Tibial artery (tissue), 4 donors: ENCODE measurements at places on chromosomes 5 and 9.

GRCh38 chr9:23117616-23118015 lies 671.0 kb downstream of the DMRTA1 start:
- no peak overlapping the region for H3K4me3 ChIP-seq
- no peaks in the 10 kb centered on the region for H3K36me3 ChIP-seq
- DNase-seq, result no peak
- no peak overlapping the region for H3K27ac ChIP-seq
- H3K27me3 ChIP-seq, result no peaks in the 10 kb centered on the region
- no peaks in the 10 kb centered on the region for H3K4me1 ChIP-seq

- H3K4me3 ChIP-seq, result no peak overlapping the region
- no peaks in the 10 kb centered on the region for H3K27me3 ChIP-seq
- H3K4me1 ChIP-seq, result no peaks in the 10 kb centered on the region
- H3K36me3 ChIP-seq, result no peaks in the 10 kb centered on the region
Measured at GRCh38 chr9:107064378-107064777, 201.4 kb downstream of the ZNF462 start.

GRCh38 chr9:81737871-81738507 lies 48.6 kb upstream of the TLE1 start:
- peak; percentile 74 for DNase-seq
- no peaks in the 10 kb centered on the region for H3K27me3 ChIP-seq
- no peaks in the 10 kb centered on the region for H3K36me3 ChIP-seq
- H3K27ac ChIP-seq, result peak overlapping the region; percentile 9
- no peak overlapping the region for H3K4me3 ChIP-seq

GRCh38 chr5:22908129-22908528 lies 55.0 kb upstream of the CDH12 start:
- H3K36me3 ChIP-seq, result no peaks in the 10 kb centered on the region
- no peak overlapping the region for H3K4me3 ChIP-seq
- no peak for DNase-seq

DNA sequence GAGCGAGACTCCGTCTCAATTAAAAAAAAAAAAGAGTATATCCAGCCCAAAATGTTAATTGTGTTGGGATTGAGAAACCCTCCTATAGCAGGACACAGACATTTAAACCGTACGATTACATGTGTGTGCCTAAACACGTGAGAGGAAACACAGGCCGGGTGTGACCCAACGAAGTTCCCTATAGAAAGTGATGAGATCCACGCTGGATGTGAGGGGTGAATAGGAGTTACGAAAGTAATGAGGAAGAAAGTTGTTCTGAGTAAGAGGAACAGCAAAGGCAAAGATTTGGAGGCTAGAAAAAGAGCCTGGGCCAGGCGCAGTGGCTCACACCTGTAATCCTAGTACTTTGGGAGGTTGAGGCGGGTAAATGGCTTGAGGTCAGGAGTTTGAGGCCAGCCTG lies 13.6 kb downstream of the NAIF1 start:
- peak; percentile 74 for DNase-seq
- H3K27me3 ChIP-seq, result no peaks in the 10 kb centered on the region
- H3K27ac ChIP-seq, result no peak overlapping the region
- H3K4me1 ChIP-seq, result peaks cover 27% of the 10 kb centered on the region
- H3K4me3 ChIP-seq, result no peak overlapping the region
- H3K36me3 ChIP-seq, result no peaks in the 10 kb centered on the region

DNA sequence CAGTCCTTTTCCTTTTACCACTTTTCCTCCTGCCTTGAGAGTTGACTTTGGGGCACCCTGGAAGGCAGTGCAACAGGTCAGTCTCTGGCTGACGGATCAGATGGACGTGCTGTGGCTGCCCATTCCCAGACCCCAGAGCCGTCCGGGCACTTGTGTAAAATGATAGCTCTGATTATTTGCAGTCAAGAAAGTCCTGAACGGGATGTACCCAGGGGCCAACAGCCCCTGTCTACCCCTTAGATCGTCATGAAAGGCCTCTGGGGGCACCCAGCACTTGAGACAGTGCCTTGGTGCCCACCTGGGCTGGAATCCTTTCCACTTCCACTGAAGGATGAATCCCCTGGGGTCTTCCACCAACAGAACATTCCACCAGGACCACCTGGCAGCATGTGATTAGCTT lies 17.7 kb upstream of the ANGPTL2 start:
- no peak for DNase-seq
- H3K4me1 ChIP-seq, result no peaks in the 10 kb centered on the region
- H3K4me3 ChIP-seq, result no peak overlapping the region
- no peaks in the 10 kb centered on the region for H3K36me3 ChIP-seq
- no peaks in the 10 kb centered on the region for H3K27me3 ChIP-seq

DNA sequence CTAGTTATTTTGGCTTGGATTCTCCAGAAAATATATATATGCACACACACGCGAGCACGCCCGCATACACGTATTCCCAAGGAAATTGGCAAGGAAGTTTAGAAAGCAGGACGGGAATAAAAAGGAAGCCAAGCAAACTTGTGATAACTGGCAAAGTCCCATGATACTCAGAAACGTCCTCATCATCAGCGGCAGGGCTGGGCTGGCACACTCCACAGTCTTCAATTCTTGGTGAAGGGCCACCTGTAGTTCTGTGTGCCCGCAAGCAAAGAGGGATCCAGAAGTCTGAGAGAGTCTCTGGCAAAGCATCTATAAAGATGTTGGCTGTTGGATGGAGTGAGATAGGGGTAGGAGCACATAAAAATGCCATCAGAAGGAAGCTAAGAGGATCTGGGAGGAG lies 289.3 kb upstream of the CTNND2 start:
- no peaks in the 10 kb centered on the region for H3K27me3 ChIP-seq
- H3K27ac ChIP-seq, result no peak overlapping the region
- H3K36me3 ChIP-seq, result no peaks in the 10 kb centered on the region
- no peaks in the 10 kb centered on the region for H3K4me1 ChIP-seq
- no peak for DNase-seq

- DNase-seq, result no peak
- no peak overlapping the region for H3K4me3 ChIP-seq
- no peaks in the 10 kb centered on the region for H3K4me1 ChIP-seq
- H3K27ac ChIP-seq, result no peak overlapping the region
- H3K27me3 ChIP-seq, result no peaks in the 10 kb centered on the region
- H3K36me3 ChIP-seq, result no peaks in the 10 kb centered on the region
Measured at GRCh38 chr5:32317041-32317440, 4.3 kb upstream of the MTMR12 start.

DNA sequence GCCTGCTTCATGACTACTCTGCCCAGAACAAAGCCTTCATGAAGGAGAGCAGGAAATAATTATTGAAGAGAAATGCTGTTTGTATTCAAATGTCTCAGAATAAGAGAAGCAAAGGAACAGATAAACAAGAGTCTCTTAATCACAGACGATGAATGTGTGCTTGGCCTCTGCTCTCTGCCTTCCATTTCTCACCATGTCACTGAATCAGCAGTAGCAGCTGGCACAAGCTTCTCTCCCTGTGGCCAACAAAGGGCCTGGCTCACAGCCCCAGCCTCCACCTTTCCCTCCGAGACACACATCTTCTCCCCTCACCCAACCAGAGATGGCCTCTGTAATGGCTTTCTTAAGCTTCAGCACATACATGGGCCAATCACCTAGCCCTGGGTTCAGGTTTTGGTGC lies 128.1 kb upstream of the SLIT3 start:
- peak overlapping the region; percentile 72 for H3K27ac ChIP-seq
- peaks cover 60% of the 10 kb centered on the region for H3K4me1 ChIP-seq

- no peaks in the 10 kb centered on the region for H3K4me1 ChIP-seq
- no peak for DNase-seq
- no peak overlapping the region for H3K4me3 ChIP-seq
- H3K27ac ChIP-seq, result no peak overlapping the region
Measured at GRCh38 chr5:31427013-31427723, 104.7 kb downstream of the DROSHA start.

DNA sequence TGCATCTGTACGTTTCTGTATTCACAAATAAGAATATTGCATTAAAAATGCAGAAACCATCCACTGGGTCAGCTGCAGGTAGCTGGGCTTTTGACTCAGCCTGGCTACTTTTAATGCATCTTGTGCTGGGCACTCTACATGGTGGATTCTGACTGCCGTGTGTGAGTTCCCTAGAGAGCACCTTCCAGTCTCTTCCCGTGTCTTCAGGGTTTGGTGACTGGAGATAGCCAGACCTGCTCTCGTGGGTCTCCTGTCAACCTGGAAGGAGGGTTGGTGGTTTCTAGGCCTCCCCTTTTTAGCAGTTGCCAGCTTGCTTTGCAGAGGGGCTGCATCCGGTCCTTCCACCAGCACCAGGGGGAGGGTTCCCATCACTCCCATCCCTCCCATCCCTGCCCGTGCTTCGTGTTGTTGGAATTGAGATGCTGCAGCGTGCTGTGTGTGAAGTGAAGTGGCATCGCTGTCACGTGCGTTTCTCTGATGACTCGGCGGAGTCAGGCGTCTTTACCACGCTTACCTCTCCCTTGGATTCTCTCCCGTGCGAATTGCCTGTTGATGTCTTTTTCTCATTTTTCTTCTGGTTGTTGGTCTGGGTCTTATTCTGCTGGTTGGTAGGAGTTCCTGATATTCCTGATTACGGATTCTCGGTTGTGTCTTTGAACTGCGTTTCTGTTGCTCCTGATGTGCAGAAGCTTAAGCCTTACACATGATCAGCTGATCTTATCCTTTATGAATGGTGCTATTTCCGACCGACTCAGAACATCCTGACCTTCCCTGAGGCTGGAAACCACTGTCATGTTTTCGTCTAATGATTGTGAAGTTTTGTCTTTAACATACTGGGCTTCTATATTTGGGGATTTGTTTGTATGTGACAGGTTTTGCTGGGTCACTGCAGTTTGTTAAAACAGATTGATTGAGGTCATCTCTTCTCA lies 16.9 kb downstream of the FBXW5 start:
- peak overlapping the region; percentile 87 for H3K27ac ChIP-seq
- H3K27me3 ChIP-seq, result no peaks in the 10 kb centered on the region
- H3K4me1 ChIP-seq, result peaks cover 66% of the 10 kb centered on the region
- peaks cover 29% of the 10 kb centered on the region for H3K36me3 ChIP-seq
- DNase-seq, result no peak

DNA sequence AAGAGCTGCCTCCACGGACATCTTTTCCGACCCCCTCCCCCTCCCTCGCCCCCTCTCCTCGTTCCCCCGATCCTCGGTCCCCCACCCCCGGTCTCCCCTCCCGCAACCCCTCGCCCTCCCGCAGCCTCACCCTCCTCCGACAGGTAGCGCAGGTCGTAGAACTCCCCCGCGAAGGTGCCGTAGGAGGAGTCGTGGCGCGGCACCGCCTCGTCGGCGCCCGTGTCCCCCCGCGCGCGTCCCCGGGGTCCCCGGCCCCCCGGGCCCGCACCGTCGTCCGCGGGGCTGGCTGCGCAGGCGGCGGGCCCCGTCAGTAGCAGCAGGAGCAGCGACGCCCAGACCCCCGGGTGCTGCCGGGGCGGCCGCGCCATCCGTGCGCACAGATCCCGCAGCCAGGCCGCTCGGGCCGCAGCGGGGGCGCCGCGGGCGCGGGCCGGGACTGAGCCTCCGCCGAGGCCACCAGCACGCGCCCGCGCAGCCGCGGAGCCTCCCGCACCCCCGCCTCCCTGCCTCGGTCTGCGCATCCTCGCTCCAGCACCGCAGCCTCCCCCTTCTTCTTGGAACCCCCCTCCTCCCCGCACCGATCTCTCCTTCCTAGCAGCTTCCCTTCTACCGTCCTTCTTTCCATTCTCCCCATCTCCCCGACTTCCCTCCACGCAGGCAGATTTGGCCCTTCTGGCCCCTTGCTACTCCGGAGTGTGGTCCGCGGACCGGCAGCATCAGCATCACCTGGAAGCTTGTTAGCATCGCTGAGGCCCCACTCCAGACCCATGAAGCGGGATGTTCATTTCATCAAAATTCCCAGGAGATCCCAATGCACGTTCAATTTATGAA lies at the start of gene FRRS1L:
Gene FRRS1L, minus strand, starts transcription at position 479 of the 831 bp plus-strand sequence. Its CDS starts 111 bp downstream, at position 368.
- no peaks in the 10 kb centered on the region for H3K27me3 ChIP-seq
- H3K4me1 ChIP-seq, result no peaks in the 10 kb centered on the region
- no peak within 1 kb of the TSS for H3K27ac ChIP-seq
- DNase-seq, result no peak
- peak within 1 kb of the TSS; percentile 14 for H3K4me3 ChIP-seq

DNA sequence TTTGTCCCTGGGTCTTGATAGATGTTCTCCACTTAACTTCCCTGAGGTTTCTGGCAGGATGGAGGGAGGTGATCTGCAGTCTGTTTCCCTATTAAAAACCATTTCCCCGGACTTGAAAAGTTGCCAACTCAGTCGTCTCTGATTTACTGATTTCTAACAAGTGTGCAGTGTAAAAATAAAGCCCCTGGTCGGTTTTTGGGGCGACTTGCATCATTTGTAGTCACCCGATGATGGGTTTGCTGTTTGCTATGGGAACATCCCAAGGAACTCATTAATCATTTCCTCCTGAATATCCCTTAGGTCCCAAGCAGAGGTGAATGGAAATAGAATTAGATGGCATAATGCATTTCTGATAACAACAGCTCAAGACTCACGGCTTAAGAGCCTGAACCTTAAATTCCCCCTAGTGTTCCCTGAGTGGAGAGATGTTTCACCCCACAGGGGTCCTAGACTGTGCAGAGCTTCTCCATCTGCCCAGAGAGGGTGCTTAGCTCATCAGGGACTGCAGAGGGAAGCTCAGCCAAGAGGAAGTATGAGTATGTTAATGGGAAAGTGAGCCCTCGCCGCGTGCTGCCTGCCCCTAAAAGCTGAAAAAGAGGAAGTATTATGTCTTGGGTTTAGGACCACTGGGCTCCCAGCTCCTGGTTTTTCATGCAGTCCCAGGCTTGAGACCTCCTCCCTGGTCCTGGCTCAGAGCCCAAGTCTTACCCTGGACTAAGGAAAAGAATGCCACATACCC lies 115.1 kb upstream of the DAP start:
- no peaks in the 10 kb centered on the region for H3K4me1 ChIP-seq
- H3K27me3 ChIP-seq, result no peaks in the 10 kb centered on the region
- no peaks in the 10 kb centered on the region for H3K36me3 ChIP-seq

GRCh38 chr5:59596586-59597350 lies 296.8 kb downstream of the PDE4D start:
- peak overlapping the region; percentile 2 for H3K27ac ChIP-seq
- no peak for DNase-seq
- H3K4me3 ChIP-seq, result no peak overlapping the region
- H3K27me3 ChIP-seq, result no peaks in the 10 kb centered on the region
- H3K36me3 ChIP-seq, result no peaks in the 10 kb centered on the region

DNA sequence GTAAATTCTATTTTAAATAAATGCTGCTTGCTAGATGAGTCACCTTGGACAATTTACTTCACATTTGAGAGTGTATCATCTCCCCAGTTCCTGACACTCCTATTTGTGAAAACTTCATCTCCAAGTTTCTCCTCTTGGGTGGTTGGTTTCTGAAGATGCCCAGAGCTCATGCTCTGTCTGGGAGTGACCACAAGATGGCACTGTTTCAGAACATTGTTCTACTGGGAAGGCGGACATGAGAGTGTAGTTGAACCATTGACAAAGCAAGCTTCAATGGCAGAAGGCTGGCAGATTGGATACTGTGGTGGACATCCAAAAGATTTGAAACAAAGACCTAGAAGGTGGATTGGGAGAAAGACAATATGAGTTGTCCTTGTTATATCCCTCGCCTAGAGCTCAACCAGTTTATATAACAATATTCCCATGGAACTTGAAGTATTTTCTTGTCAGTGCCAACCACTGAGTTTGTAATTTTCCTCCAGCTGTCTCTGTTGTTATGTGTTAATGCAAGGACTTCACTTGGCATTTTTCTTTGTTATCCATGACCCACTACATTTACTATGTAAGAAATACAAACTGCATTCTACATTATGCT lies 234.3 kb upstream of the ANKH start:
- H3K27ac ChIP-seq, result no peak overlapping the region
- peak; percentile 64 for DNase-seq
- no peaks in the 10 kb centered on the region for H3K27me3 ChIP-seq
- no peak overlapping the region for H3K4me3 ChIP-seq
- no peaks in the 10 kb centered on the region for H3K36me3 ChIP-seq
